Dermis blood vessel endothelial cell (primary cell): ENCODE measurements at places on chromosomes 16 and 17. TPM values are rescaled to one million over a fixed set of nuclear protein-coding genes. Genes with fewer than 3 reads are reported as not detected.

Gene ABAT
- total RNA-seq: 1.4 and 3.7 TPM in 2 replicates

Gene MT1F
- total RNA-seq: 0.34 and 0.93 TPM in 2 replicates

Gene CCDC43
- total RNA-seq: 40.2 and 45.5 TPM in 2 replicates

Gene KRT25
- not detected in 2 replicates for total RNA-seq

GRCh38 chr17:60231234-60231633 lies 81.5 kb downstream of the CA4 start:
- peak; percentile 65 for DNase-seq

DNA sequence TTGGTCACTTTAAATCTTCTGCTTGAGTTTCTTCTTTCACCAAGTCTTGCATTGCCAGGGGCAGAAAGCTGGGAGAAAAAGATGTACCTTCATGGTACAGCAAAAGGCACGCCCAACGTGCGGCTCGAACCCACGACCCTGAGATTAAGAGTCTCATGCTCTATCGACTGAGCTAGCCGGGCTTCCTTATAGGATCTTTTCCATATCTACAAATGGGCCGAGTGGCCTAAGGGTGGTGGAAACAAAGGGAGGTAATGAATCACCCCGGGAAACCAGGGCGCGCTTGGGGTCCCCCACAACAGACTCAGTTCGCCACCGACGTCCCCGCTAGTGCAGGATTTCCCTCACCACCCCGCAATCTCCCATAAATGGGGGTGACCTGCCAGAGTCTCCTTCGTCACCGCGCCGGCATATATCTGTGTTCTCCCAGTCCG lies 7.5 kb upstream of the OR1F1 start:
- DNase-seq: no peak

GRCh38 chr17:31521632-31522283 lies 130.3 kb downstream of the RAB11FIP4 start:
- DNase-seq: no peak

GRCh38 chr16:67155295-67156142 lies 4.2 kb downstream of the TRADD start:
- DNase-seq: peak; percentile 87

DNA sequence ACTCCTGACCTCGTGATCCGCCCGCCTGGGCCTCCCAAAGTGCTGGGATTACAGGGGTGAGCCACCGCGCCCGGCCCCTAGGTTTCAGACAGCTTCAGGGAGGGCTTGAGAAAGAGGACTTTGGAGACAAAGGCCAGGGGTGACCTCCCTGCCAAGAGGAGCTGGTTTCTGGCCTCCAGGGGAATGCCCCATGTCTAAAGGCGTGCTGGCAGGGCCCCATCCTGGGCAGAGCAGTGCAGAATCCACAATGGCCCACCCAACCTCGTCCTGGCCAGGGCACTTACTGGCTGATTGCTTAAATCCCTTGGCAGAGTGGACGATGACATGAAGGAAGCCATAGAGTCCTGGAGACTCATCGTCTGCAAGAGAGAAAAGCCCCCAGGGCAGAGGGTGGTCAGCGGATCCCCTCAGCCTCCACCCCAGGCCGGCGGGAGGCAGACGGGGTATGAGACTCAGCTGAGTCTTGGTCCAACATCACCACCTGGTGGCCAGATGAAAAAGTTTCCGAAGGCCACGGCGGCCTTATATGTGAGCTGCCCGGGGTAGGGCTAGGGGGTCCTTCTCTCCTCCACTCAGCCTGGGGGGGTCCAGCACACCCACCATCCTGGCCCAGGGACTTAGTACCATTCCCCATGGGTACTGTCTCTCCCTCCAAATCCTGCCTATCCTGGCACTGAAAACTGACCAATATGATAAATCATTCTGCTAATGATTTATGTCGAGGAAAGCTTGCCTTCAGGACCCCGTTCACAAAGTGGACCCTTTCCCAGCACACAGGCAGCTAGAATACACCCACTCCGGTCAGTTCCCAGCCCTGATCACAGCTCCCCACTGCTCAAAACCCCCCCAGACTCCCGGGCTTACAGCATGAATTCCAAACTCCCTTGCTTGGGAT lies 59.1 kb downstream of the TIMM22 start:
- DNase-seq: peak; percentile 85
